Iris pigment epithelial cell (primary cell): ENCODE measurements at places on chromosomes 13 and 19.

- DNase-seq: no peak
These were observed 9.9 kb downstream of the ZNF112 start for GRCh38 chr19:44346556-44346955.

- no peak for DNase-seq
These were observed 7.3 kb downstream of the IRS2 start for GRCh38 chr13:109779074-109779473.

- DNase-seq: peak; percentile 68
These were observed 51.2 kb downstream of the NLRP12 start for GRCh38 chr19:53772943-53773342.

DNA sequence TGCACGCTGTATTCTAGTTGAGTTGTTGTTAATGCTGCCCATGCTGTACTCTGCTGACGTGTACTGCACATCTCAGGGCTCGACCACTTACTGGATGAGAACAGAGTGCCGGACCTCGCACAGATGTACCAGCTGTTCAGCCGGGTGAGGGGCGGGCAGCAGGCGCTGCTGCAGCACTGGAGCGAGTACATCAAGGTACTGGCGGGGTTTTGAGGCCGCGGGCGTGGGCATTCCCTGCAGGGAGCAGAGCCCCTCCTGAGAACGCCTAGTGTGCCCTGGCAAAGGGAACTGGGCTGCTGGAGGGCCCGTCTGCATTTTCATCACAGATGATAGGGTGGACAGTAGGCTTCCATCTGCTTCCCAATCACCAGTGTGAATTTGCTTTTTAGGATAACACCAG lies 29.9 kb downstream of the CUL4A start:
- no peak for DNase-seq

GRCh38 chr19:44260343-44260681 lies 626 bp downstream of the ZNF233 start:
- no peak for DNase-seq

GRCh38 chr19:52659013-52659412 lies 20.9 kb upstream of the ZNF83 start:
- DNase-seq: no peak
